ENCODE measurements at places on chromosomes 3 and 15.

DNA sequence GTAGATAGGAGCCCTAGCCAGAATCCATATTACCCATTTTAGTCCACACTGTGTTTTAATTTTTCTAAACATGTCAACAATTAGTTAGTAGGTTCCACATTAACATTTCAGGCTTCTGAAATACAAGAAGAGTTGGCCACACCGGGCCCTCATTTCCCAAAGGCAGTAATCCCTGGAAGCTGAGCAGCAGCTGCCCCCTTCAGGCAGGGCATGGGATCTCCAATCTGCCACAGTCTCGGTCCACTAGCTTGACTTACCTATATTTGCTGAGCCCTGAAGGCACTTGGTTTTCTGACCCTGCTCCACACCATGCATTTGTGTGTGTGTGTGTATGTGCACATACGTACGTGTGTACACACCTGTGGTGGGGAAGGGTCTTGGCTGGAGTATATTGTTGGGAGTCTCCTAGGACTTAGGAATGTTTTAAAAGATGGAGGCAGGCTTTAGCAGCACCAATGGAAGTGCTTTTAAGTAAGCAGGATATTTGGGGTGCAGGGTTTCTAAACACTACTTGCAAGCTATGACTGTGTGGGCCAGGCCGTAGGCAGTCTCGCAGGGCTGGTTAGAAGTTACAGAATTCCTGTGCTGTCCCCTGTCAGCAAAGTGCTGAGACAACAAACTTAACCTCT lies 71.2 kb upstream of the SOX14 start:
- no peak for DNase-seq

DNA sequence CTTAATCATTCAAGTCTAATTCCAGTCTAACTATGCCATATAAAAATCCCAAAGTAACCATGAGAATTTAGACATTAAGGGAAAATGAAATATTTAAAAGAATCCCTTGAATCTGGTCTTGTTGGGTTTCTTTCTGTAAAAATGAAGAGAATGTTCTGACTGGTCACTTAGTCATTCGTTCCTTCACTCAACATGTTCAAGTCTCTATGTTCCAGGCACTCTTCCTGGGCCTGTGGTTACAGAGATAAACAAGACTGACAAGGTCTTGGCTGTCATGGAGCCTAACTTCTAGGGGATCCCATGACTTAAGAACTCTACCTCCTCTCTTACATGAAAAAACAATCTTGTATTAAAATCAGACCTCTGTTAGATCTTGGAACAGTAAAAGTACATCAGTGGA lies 638.6 kb upstream of the TBL1XR1 start:
- DNase-seq = no peak

GRCh38 chr15:69390575-69390974 lies 23.6 kb upstream of the KIF23 start:
- DNase-seq = no peak

GRCh38 chr3:279325-279724 lies 82.8 kb downstream of the CHL1 start:
- no peak for DNase-seq

- no peak for DNase-seq
Observed at GRCh38 chr3:19595884-19596283, 338.1 kb downstream of the EFHB start.

GRCh38 chr3:152193673-152194267 lies 75.0 kb upstream of the MBNL1 start:
- DNase-seq = no peak

DNA sequence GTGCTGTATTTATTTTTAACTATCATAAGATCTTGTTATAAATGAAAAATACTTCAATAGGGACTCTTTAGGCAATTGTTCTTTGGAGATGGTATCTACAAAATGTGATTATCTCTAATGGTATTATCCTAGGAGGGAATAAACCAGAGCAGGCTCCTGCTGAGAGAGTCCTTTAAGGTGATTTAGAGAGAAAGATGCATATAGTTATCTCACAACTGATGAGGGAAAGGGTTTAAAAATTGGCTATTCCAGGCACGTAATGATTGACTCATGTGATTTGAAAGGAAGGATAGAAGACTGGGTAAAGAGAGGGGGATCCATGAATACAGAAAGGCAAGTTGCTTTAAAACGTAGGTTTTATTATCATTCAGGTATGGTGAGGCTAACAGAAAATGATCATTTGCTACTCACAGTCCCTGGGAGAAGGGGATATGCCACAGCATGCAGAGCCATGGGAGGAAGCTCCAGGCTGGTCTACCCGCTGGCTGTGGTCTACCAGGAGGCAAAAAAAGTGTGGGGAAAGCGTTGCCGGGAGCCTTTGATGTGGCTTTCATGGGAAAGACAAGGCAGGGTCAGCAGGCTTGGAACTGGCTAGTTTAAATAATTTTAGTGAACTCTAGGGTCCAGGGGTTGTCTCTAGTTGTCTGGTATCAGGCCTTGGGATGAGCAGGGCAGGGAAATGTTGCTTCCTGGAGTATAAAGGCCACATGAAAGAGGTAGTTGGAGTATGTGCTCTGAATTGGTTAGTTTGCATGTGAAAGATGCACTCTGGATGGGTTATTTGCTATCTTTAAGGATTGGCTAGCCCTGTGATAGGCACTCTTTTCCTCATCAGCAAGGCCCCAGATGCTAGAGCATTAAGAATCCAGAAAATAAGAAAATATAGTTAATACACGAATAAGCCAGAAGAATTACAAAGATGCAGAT lies 798.4 kb upstream of the GRM7 start:
- DNase-seq = no peak

DNA sequence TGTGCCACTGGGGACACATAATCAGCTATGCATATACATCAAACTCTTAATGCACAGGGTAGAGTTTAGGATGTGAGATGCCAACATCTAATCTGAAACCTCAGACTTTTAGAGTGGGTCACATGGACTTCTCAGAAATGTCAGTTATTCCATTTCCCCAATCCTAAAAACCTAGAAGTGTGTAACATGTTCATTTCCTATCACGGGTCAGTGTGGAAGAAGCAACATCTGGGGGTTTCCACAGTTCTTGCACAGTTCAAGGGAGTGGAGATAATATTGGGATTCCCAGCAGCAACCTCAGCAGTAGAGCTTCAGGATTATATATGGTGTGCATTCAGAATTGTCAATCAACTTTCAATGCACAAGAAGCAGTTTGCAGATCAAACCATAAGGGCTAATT lies 44.4 kb upstream of the SPRED1 start:
- DNase-seq = no peak

DNA sequence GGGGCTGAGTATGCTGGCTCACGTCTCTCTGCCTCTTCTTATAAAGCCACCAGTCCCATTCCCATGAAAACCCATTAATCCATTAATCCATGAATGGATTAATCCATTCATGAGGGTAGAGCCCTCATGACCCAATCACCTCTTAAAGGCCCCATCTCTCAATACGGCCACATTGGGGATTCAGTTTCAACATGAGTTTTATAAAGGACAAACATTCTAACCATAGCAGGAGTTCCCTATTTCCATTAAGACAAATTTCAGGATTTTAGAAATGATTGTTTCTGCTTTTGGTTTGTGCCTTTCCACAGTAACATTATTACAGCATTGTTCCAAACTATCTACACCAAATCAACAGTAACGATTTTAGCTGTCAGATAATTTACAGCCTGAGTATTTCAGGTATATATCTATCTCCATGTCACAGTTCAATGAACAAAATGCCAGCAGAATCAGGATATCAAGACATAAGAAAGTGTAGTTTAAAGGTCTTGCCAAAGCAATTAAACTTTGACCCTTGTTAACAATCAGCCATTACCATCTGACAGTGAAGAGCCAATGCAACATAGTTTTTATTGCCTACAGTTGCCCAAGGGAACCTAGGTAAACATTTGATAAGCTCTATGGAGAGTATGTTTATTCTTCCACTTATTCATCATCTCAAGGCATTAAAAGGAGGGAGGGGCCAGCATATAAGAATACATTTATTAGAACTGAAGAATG lies 3.8 kb downstream of the TSPAN3 start:
- DNase-seq = no peak

- DNase-seq = no peak
Observed at GRCh38 chr15:44566155-44566540, 29.2 kb downstream of the EIF3J start.

DNA sequence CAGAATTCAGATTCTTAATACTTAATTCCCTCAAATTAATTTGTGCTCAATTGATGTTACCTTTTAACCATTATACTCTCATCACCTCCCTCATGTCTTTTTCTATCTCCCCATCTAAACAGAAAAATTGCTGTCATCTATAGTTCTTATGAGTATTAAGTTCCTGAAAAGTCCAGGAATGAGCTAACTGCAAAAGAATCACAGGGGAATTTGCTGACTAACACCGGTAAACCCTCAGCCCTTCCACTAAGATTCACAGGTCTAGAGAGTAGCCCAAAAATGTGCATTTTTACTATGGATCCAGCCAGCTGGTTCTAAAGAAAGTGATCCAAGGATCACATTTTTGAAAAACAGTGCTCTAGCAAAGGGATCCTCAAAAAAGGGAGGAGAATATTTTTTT lies 67.0 kb downstream of the SETD2 start:
- DNase-seq = no peak

GRCh38 chr15:31477851-31478701 lies 151.4 kb downstream of the KLF13 start:
- no peak for DNase-seq

- DNase-seq = no peak
Observed at GRCh38 chr3:12405432-12406272, 78.6 kb upstream of the TSEN2 start.

DNA sequence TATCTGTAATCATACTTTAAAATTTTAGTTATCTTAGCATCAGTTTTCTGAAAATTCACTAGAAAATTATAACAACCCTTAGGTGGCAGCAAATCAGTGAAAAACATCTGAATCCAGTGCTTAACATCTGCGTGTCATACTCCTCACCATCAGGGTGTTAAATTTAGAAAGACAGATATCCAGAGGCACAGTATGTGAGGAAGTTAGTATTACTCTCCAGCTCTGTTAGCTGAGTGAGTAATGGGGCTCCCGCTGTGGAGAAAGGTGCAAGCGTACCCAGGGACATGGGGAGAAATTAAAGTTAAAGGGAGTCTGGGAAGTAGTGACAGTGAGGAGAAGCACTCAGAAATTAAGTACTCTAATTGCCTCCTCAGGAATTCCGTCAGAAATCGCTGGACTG lies 50.9 kb downstream of the CEP63 start:
- no peak for DNase-seq

DNA sequence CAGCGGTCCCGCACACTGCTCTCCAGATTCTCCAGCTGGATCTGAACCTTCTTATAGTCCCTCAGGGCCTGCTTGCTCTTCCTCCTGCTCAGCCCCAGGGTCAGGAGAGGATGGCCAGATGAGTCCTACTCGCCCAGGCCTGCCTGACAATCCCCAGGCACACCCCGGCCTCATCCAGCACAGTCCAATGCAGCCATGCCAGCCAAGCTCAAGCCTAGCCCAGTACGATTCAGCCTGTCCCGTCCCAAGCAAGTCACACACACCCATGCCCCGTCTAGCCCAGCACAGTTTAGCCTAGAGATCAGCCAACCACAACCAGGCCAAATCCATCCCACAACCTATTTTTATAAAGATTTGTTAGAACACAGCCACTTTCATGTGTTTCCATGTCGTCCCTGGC lies 16.8 kb downstream of the PLXNB1 start:
- no peak for DNase-seq

DNA sequence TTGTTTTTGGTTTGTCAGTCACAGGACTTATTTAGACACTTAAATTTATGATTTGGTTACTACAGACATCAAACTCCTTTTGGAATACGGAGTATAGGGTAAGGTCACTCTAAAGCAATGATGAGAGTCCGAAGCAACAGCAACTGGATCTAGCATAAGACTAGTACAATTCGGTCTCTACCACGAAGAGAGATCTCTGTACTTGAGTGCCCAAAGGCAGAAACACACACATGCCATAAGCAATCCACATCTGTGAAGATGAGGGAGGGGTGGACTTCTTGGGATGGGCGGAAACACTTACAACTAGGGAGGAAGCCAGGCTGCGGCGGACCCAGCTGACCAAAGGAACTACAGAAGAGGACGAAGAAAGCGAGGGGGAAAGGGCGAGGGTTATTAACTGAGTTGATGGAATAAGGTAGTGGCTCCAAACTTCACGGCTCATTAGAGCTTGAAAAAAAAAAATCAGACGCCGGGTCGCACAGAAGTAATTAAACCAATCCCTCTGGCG lies 595 bp downstream of the DPH6 start:
- DNase-seq = no peak

GRCh38 chr3:42613462-42613861 lies 13.0 kb downstream of the NKTR start:
- DNase-seq = no peak

DNA sequence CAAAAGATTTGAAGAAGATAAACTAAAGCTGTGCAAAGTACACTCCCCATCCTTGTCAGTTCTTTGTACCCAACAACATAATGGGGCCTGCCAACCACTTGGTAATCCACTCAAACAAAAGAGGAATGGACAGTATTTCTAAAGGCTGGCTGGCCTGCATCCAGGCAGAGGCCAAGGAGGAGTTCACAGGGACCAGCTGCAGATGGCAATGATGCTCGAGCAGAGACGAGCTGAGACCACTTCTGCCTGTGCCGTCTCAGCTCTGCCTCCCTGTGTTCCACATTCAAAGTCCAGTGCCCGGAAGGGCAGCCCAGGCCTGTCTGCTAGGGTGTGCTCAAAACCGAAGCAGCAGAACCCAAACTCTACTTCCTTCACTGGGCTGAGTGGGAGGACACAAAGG lies 14.3 kb downstream of the CXCR6 start:
- DNase-seq = no peak

- no peak for DNase-seq
Observed at GRCh38 chr3:45597171-45597570, 2.6 kb downstream of the LIMD1 start.

DNA sequence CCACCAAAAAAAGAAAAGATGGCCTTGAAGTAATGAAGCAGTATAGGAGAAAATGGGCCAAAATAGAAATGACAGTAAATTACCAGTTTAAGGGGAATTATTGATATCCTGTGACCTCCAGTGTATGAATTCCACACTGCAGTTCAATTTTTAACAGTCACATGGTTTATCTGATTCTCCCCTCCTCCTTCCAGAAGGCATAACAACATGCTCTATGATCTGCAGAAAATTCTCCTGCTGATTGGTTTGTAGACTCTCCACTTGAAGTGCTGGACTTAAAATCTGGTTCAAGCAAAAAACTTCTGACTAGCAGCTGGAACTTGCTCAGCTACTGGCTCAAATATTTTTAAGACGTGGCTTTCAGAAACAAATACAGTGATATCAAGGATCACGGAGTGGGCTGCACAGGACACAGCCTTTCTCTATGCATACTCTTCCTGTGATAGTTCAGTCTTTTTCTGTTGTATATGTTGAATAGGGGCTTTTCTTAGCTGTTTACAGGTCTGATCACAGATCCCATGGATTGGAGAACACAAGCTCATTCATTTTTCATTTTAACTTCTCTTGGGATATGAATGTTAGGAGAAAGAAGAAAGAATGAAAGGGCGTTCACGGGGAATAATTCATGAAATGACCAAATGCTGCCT lies 211.5 kb downstream of the LSAMP start:
- no peak for DNase-seq

DNA sequence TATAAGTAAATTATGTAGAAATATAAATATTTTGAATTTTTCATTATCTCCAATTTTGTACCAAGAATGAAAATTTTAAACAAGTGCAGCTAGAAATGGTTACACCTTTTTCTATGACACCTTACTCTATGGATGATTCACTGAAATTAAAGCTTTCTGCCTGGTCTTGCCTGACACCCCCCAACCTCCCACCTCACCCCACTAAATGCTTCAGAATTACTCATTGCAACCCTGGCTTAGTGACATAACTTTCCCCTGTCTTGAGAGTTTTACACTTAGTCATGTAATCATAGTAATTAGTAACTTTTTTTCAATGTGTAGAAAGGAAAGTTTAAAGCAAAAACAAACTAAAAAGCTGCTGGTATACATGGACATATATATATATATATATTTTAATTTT lies 42.0 kb upstream of the MEIS2 start:
- no peak for DNase-seq

All from activated CD8-positive, alpha-beta memory T cell treated with anti-CD3 and anti-CD28 coated beads for 48 hours (primary cell).